Stimulated activated CD8-positive, alpha-beta memory T cell treated with anti-CD3 and anti-CD28 coated beads, Interleukin-2, amount 100 ng/mL, for 1 hour (primary cell): ENCODE measurements at places on chromosomes 12 and 14.

GRCh38 chr12:123019841-123020138 is 39.3 kb downstream of the ARL6IP4 start:
- DNase-seq = no peak

GRCh38 chr14:29810682-29811081 is 117.0 kb downstream of the PRKD1 start:
- DNase-seq = no peak

GRCh38 chr12:70354787-70355186 is 11.3 kb upstream of the KCNMB4 start:
- DNase-seq = no peak

GRCh38 chr14:86013641-86014040 is 483.7 kb downstream of the FLRT2 start:
- DNase-seq = no peak

DNA sequence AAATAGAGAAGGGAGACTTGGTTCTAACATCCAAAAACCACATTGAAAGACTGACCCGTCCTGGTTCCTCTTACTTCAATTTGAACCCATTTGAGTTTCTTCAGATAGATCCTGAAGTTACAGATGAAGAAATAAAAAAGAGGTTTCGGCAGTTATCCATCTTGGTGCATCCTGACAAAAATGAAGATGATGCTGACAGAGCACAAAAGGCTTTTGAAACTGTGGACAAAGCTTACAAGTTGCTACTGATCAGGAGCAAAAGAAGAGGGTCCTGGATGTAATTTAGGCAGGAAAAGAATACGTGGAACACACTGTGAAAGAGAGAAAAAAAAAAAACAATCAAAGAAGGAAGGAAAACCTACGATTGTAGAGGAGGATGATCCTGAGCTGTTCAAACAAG is 25.4 kb upstream of the NFKBIA start:
- DNase-seq = no peak

DNA sequence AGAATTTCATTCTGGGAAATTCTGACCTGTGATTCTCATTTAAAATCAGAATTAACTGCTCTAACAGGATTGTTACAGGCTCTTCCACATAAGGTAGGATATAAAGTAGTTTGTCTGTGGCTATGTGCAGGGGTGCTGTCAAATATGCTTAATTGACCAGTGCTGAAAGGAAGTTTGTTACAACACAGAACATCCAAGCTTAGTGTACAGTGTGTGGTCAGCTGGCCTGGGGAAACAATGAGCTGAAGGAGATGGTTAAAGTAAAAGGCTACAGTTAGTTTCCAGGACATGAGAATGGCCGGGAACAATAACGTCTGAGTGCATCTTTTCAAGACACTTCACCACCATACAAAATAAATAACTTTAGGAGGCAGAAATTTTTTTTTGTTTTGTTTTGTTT is 68.0 kb downstream of the PKP2 start:
- DNase-seq = no peak

DNA sequence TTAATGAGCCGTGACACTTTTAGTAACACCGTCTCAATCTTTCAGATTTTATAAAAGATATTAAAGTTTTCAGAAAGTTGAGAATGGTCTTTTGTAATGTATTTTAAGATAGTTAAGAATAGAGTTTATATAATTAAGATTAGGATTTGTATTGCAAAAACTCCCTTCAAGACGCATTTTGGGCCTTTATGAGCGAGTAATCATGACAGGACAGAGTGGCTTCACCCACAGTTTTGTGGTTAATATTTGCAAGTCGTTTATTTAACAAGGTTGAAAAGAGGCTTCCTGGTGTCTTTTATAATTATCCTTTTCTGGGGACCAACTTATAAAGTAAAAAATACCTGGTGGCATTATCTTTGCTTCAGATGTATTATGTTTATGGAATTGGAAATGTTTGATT is 44.0 kb downstream of the TRAF3 start:
- DNase-seq = no peak
